Activated naive CD8-positive, alpha-beta T cell treated with anti-CD3 and anti-CD28 coated beads, Interleukin-2, amount 50 U/mL, for 24 hours (primary cell): ENCODE measurements at places on chromosomes 5 and 9.

GRCh38 chr5:83044926-83045325 lies 32.3 kb downstream of the TMEM167A start:
- H3K27me3 ChIP-seq: no peaks in the 10 kb centered on the region
- H3K4me1 ChIP-seq: no peaks in the 10 kb centered on the region
- peaks cover 4% of the 10 kb centered on the region for H3K36me3 ChIP-seq
- no peak for DNase-seq
- H3K27ac ChIP-seq: no peak overlapping the region

- no peak overlapping the region for H3K4me3 ChIP-seq
- H3K27me3 ChIP-seq: peaks cover 7% of the 10 kb centered on the region
These were observed 20.0 kb upstream of the PCAT7 start for GRCh38 chr9:94534901-94535300.

DNA sequence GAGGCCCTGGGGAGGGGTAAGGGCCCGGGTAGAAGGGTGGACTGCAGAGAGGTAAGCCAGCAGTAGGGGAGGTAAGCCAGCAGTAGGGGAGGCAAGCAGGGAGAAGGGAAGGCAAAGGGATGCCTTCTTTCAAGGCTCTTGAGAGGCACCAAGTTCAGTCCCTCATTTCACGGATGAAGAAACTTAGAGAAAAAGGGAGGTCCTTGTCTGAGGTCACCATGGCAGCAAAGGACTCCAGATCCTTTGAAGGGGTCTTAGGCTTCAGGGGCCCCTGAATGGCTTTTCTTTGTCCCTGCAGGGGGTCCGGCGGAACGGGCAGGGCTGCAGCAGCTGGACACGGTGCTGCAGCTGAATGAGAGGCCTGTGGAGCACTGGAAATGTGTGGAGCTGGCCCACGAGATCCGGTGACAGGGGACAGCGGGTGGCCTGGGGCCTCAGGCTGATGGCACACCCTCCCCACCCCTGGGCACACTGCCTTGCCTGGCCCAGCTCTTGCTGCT lies 42.6 kb downstream of the RGS3 start:
- no peak overlapping the region for H3K4me3 ChIP-seq
- no peaks in the 10 kb centered on the region for H3K36me3 ChIP-seq
- H3K27me3 ChIP-seq: no peaks in the 10 kb centered on the region
- peaks cover 20% of the 10 kb centered on the region for H3K4me1 ChIP-seq
- H3K27ac ChIP-seq: no peak overlapping the region

DNA sequence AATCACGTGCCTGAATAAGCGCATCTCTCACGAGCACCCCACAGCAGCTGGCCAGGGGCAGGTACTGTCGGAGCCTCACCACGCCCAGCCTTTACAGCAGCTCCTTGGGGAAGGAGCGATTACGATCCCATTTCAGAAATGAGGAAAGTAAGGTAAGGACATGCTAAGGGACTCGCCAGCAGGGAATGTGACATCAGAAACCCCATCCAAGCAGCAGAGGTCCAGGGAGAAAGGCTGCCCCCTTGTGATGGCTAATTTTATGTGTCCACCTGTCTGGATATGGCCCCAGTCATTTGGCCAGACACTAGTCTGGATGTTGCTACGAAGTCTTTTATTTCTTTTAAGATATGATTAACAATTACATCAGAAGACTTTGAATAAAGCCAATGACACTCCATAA lies 77.3 kb downstream of the UBE2QL1 start:
- H3K27me3 ChIP-seq: peaks cover 4% of the 10 kb centered on the region
- H3K36me3 ChIP-seq: no peaks in the 10 kb centered on the region
- DNase-seq: no peak
- H3K4me3 ChIP-seq: no peak overlapping the region
- no peaks in the 10 kb centered on the region for H3K4me1 ChIP-seq
- no peak overlapping the region for H3K27ac ChIP-seq

GRCh38 chr5:172423379-172424110 lies 30.8 kb downstream of the SH3PXD2B start:
- peaks cover 10% of the 10 kb centered on the region for H3K27me3 ChIP-seq
- no peak overlapping the region for H3K4me3 ChIP-seq
- peaks cover 4% of the 10 kb centered on the region for H3K4me1 ChIP-seq
- H3K27ac ChIP-seq: no peak overlapping the region

- H3K36me3 ChIP-seq: no peaks in the 10 kb centered on the region
- no peak overlapping the region for H3K27ac ChIP-seq
- H3K4me1 ChIP-seq: no peaks in the 10 kb centered on the region
- no peak for DNase-seq
- no peak overlapping the region for H3K4me3 ChIP-seq
These were observed 240.5 kb upstream of the IRX1 start for GRCh38 chr5:3355126-3355525.

DNA sequence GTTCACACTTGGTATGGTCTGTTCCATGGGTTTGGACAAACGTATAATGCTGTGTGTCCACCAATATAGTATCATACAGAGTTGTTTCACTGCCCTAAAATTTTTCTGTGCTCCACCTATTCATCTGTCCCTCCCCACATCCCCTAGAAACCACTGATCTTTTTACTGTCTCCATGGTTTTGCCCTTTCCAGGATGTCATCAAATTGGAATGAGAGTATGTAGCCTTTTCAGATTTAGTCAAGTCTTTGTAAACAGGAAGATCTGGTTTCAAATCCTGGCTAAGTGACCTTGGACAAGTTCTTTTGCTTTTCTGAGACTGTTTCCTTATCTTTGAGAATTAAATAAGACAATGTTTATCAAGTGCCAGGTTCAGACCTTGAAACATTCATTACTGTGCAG lies 13.2 kb upstream of the LVRN start:
- no peak for DNase-seq
- no peaks in the 10 kb centered on the region for H3K36me3 ChIP-seq
- no peak overlapping the region for H3K27ac ChIP-seq

- no peak for DNase-seq
- no peaks in the 10 kb centered on the region for H3K36me3 ChIP-seq
- no peak overlapping the region for H3K4me3 ChIP-seq
These were observed 93.5 kb upstream of the LRRTM2 start for GRCh38 chr5:138968601-138969000.
